SHP77 (cell line): ENCODE measurements at places on chromosomes 7 and 10.

DNA sequence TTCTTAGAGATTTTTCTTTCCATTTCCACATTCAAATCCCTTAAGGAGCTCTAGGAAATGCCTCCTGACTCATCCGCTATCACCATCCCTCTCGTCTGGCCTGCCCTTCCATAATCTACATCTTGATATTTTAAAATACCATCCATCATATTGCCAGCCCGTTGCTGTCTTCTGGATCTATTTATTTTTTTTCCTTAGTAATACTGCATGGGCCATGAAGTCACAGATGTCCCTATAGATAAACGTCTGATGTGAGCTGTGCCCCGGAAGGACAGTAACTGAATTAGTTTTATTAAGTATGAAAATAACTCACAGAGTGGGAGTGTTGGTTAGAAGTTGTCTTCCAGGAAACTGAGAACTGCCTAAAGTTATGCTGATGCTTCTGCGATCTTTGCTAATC lies 76.2 kb downstream of the KLF6 start:
- DNase-seq = no peak

- DNase-seq = no peak
These were observed 129.1 kb upstream of the AMPH start for GRCh38 chr7:38760226-38760625.

DNA sequence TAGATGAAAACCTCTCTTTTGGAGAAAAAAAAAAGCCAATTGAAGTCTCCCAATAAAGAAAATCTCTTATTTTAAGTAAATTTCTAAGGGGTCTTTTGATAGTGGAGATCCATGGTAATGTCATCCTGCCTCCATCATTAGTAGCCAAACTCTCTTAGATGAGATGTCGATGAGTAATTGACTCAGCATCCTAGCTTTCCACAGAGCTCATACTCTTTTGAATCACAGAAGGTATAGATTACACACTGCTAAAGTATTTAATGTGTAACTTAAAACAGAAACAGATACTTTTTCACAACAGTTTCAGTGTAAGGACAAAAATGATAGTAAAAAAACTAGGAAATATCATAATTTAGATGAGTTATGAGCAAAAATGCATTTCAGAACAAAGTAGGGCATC lies 19.4 kb downstream of the MAGI2 start:
- DNase-seq = no peak

- no peak for DNase-seq
These were observed 673.1 kb downstream of the TNS3 start for GRCh38 chr7:46908770-46909169.

DNA sequence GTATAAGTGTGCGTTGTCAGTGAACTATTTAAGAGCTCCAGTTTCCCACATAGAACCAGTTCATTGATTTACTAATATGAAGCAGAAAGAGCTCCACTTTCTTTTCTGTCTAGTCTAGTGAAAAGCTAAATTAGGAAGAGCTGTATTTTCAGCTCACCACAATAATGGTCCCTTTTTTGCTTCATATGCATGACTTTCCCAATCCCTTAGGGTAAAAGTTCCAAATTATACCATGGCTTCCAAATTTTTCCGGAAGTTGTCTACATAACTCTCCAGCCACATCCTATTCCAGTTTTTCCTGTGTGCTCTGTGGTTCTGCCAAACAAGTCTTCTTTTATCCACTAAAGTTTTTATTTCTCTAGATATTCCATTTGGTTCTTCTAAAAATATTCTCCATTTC lies 685.2 kb downstream of the REEP3 start:
- DNase-seq = no peak

DNA sequence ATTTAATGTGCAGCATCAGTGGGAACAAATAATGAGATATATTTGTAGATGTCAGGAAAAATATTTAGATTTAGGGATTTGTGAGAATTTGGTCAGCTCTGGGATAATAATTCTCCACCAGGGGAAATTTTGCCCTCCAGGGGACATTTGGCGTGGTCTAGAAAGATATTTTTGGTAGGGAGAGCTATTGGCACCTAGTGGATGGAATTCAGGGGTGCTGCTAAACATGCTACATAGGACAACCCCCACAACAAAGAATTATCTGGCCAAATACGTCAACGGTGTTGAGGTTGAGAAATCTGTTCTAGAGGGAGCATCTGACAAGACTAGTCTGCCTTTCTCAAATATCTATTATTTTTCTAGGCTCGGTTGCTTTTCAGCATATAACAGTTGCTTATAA lies 2.1 kb downstream of the ADK start:
- no peak for DNase-seq

GRCh38 chr7:116834815-116835504 lies 27.4 kb upstream of the CAPZA2 start:
- DNase-seq = peak; percentile 10

DNA sequence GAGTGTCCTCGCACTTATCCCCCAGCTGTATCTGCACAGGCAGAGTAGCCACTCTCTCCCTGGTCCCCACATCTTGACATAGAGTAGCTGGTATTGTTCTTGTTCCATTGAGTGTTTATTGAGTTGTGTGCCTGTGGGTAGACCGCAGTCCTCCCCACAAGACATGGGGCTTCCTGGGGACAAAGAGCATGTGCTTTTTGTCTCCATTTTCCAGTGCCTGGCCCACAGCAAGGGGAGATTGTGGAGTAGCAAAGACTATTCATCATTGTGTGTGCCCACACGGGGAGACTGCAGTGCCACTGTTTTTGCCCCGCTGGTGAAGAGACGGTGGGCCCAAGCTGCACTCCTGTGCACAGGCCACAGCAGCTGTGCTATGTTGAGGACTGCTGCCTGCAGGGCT lies 63.5 kb downstream of the FRMPD2 start:
- no peak for DNase-seq
